ENCODE measurements at places on chromosomes 2 and 18. TPM values are rescaled to one million over a fixed set of nuclear protein-coding genes. Genes with fewer than 3 reads are reported as not detected.
A peak's percentile ranks its signal among the peaks of the same experiment; 100 is the strongest.

CCBE1 gene
- 0.75 TPM for total RNA-seq

DNA sequence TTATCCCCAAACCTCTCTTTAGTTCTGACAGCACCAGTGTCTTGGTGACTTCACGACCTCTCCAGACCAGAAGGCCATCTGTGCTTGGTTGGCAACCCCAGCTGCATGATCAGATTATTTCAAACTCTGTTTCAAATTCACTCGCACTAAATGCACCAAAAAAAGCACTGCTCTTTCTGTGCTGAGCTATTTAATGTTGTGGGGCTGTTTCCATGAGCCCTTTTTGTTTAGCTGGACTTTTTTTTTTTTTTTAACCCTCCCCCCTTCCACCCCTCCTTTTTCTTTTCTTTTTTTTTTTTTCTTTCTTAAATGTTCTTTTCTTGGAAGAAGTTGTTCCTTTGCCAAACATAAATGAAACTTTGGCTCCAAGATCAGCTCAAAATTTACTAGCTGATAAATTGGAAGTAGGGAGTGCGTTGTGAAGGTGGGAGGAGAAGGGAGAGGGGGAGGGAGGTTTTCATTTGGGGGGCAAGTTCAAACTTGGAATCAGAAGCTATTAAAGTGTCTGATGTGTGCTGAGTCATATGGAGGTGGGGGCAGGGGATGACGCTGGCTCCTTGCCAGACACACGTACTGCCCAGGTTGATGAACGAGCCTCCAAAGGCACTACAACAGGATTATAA, 543.0 kb upstream of the TNP1 start:
- DNase-seq, result no peak

GRCh38 chr18:41974796-41975201, 19.8 kb downstream of the PIK3C3 start:
- DNase-seq, result no peak

- no peak for DNase-seq
Observed at GRCh38 chr2:28209864-28210263, 182.8 kb upstream of the FOSL2 start.

CAPN14 gene
- total RNA-seq, result 0.14 TPM

IDH1 gene
- total RNA-seq, result 239 TPM

UGT1A3 gene
- total RNA-seq, result 0.86 TPM

GRCh38 chr2:7018282-7018701, 101.1 kb downstream of the RNF144A start:
- no peak for DNase-seq

DNA sequence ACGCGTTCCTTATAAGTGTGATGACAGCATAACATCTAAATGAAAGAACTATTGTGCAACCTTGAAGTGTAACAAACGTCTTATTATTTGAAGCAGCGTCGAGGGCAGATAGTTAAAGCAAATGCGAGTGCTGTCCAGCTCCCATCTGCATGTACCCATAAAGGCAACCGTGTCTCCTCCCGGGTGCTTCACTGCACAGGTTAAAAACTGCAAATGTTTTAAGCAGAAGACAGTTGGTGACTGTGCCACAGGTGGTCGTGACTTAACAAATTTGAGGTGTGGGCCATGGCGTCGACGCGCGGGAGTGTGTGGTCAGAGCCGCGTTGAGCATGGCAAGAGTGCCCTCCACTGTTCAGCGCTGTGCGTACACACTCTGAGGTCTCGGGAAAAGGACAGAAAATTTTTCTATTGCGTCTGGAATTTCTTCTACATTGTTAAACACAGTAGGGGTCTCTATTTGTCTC, 6.4 kb downstream of the SALL3 start:
- no peak for DNase-seq

- DNase-seq, result no peak
Observed at GRCh38 chr2:168494190-168494711, 38.2 kb downstream of the CERS6 start.

FAM110C gene
- 41.8 TPM for total RNA-seq

DNA sequence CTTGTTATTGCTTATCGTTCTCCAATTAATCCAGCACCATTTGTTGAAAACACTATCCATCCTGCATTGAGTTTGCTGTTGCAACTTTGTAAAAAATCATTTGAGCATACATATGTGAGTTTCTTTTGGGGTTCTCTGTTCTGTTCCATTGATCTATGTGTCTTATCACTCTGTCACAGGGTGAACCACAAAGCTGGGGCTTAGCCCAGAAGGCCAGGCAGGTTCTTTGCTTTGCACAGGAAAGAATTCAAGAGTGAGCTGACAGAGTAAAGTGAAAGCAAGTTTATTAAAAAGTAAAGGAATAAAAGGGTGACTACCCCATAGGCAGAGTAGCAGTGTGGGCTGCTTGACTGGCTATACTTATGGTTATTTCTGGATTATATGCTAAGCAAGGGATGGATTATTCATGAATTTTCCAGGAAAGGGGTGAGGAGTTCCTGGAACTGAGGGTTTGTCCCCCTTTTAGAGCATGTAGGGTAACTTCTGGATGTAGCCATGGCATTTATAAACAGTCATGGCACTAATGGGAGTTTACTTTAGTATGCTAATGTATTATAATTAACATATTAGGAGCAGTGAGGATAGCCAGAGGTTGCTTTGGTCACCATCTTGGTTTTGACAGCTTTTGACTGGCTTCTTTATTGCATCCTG, 46.8 kb downstream of the RNF138 start:
- no peak for DNase-seq

DNA sequence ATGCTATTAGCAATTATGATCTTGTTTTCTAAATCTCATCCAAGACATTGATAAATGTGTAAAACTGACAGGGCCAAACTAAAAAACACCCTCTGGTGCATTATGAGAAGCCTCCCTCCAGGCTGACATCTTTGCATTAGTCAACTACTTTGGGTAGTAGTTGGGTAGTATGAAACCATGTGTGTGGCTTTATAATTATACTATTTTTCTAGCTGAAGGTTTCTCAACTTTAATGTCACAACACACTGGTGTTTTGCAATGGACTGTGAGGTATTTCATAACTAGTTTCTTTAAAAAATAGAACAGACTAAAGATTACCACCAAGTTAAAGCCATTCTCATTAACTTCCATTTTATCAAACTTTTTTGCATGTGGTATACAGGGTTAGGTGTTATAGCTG, 73.1 kb upstream of the RBMS1 start:
- no peak for DNase-seq

DNA sequence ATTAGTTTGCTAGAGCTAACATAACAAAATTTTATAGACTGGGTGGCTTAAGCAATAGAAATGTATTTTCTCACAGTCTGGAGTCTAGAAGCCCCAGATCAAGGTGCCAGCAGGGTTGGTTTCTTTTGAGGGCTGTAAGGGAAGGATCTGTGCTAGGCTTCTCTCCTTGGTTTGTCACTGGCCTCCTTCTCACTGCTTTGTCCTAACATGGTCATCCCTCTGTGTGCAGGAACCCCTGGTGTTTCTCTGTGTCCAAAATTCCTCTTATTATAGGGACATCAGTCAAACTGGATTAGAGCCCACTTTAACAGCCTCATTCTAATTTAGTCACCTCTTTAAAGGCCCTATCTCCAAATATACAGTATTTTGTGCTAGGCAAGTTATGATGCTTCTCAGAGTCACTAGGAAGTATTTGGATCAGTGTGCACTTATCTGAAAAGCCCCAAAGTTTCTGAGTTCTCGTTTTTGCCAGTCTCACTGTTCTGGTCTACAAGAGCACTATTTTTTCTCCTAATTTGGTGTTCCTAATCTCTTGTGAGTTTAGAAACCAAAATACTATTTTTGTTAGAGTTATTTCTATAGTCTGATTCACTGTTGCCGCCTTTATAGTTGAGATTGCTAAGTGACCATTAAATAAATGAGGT, 29.0 kb downstream of the ZC3H6 start:
- DNase-seq, result no peak

GRCh38 chr2:190065839-190066238, 3.3 kb upstream of the MSTN start:
- no peak for DNase-seq

GRCh38 chr2:241636182-241637017, 558 bp downstream of the THAP4 start:
- DNase-seq, result peak; percentile 59

SH3YL1 gene
- total RNA-seq, result 196 TPM

ZNF804A gene
- total RNA-seq, result 4.1 TPM

DYNAP gene
- not detected for total RNA-seq

DNA sequence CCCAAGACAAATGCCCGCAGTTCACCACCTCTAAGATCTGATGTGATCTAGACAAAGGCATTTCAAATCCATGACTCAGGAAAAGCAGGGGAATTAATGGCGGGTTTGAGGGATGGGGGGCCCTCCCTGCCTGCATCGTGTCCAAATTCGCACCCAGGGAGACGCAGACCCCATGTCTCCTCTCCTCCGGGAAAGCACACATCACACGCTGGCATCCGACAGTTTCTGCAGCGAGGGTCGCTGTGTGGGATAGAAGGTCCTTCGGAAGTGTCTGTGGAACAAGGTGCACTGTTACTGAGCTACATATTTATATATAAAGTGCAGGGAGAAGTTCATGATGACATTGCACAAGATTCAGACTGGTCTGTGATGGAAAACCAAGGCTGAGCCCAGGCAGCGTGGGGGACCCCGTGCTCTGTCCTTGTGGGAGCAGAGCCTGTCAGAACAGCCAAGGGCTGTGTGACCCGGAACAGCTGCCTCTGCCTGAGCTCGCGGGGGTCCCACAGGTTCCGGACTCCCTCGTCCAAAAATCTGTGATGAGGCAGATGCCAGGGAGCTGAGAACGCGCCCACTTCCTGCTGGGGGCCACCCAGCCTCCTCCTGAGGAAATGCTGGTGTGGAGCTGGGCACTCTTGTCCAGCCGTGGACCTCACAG, 82.3 kb upstream of the CTDP1 start:
- no peak for DNase-seq

TUBB8B gene
- not detected for total RNA-seq

DNA sequence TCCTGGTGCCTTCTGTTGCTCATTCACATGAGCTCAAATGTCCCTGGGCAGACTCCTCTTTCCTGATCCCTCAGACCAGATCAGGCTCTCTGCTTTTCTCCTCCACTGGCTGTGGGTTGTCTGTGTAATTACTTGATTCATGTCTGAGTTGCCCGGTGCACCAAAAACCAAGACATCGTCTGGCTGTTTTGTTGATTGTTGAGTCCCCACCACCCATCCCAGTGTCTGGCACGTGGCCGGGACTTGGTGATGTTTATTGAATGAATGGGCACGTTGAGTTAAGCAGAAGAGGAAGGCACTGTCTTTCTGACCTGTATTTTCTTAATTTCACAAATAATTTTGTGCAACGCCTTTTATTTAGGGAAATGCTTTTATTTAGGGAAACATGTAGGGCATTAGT, 499.1 kb upstream of the HS6ST1 start:
- DNase-seq, result no peak

DNA sequence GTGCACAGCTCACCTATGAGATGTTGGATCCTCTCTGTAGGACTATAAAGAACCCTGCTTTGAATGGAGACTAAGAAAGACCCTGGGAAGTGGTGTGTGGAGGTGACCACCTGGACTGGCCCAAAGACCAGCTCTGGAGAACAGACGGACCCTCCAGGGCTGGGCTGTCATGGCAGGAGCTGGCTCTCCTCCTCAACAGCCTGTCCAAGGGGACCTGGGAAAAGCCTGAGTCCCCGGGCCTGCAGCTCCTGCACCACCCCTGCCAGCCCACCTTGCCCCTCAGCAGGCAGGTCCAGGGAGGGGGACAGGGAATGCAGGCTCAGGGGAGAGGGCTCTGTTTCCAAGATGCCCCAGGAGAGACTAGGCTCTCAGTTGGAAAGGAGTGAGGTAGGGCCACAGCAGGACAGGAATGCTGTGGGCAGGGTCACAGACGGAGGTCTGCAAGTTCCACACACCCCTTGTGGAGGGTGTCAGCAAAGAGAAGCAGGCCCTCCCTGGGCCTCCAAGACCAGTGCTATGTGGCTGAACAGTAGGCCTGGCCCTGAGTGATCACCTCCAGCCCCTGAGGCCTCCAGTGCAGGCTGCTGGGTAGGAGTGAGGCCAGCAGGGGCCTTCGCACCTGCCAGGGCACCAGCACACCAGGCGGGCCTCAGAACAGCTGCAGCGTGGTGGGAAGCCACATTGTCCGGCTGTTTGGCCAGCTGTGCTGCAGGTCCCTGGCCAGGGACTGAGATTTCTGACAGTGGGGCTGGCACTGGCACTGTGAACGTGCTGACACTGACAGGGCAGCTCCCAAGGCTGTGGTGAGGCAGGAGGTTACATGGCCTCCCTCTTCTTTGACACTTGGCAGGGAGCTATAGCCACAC, 86.4 kb upstream of the OTOS start:
- DNase-seq, result no peak

- DNase-seq, result no peak
Observed at GRCh38 chr2:224655006-224655537, 61.1 kb downstream of the CCDC195 start.

DNA sequence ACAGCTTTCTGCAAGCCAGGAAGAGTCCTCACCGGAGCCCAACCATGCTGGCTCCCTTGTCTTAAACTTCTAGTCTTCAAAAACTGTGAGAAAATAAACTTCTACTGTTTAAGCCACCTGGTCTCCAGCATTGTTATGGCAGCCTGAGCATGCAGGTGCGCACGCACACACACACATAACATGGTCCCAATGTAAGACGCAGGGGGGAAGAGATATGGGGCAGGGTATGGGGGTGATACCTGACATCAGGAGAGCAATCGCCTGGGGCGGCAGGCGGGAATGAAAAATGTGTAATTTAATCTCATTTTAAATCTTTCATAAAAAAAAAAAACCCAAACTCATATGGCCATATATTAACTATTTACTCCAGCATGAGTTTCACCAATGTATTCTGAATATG, 18.0 kb downstream of the HJURP start:
- DNase-seq, result no peak

GRCh38 chr2:241546771-241547498, 11.6 kb upstream of the BOK start:
- DNase-seq, result no peak

STPG4 gene
- total RNA-seq, result 0.20 TPM

DNA sequence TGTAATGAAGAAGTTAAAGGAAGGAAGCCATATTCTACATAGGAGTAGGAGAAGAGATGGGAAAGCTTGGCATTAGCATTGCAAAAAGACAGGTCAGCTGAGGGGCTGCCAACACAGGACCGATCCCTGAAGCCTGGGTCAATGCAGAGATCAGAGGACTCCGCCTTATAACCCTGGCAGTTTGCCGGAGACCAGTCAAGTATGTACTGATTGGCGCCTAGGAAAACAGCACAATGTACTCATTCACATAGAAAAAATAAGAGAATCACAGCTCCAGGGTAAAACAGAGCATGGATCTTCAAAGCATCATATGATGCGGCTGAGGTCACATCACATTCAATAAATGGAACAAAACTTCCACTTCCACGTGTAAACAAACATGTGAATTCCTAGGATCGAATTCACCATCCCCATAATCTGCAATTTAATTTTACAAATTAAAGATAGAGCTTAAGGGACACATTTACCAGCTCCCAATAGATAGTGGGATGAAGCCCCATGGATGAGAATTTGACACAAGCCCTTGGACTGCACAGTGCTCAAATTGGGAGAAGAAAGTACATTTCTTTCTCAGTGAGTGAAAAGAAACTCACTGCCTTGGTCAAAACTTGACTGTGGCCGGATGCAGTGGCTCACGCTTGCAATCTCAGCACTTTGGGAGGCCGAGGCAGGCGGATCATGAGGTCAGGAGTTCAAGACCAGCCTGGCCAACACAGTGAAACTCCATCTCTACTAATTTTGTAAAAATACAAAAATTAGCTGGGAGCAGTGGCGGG, 135.0 kb upstream of the KLHL14 start:
- DNase-seq, result no peak

GRCh38 chr2:4973973-4974372, 718.2 kb upstream of the SOX11 start:
- DNase-seq, result no peak

GRCh38 chr2:149365931-149366583, 35.7 kb downstream of the LYPD6 start:
- peak; percentile 78 for DNase-seq

Measured in mucosa of gallbladder (tissue), 1 donor.